ENCODE measurements at places on chromosomes 4 and X.

GRCh38 chr4:84565951-84566350 is 17.0 kb upstream of the CDS1 start:
- DNase-seq = no peak

GRCh38 chr4:185113340-185113739 is 29.7 kb upstream of the SLC25A4 start:
- DNase-seq = no peak

GRCh38 chr4:84063619-84064018 is 435.5 kb downstream of the NKX6-1 start:
- no peak for DNase-seq

DNA sequence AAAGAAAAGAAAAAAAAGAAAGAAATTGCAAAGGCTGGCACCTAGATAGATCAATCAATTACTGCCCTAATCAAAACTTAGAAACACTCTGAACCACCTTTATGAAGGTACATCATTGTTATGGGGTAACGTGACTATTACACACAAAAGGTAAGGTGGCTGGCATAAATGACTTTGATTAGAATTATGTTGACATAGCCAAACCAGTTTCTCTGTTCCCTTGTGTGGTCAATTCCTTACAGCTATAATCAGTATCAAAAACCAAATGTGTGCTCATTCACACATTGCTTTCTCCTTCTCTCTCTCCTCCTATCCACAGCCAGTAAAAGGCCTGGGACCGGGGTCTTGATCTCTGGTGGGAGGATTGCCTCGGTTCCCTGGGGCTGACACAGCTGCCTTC is 48.7 kb downstream of the RHOH start:
- DNase-seq = no peak

- no peak for DNase-seq
Observed at GRCh38 chr4:183960962-183961541, 55.9 kb downstream of the STOX2 start.

GRCh38 chrX:153706799-153707198 is 17.4 kb downstream of the BCAP31 start:
- DNase-seq = no peak

- no peak for DNase-seq
Observed at GRCh38 chrX:134969726-134970125, 21.1 kb upstream of the SMIM10 start.

- DNase-seq = no peak
Observed at GRCh38 chrX:46953597-46953996, 41.4 kb downstream of the JADE3 start.
